GM19239 (cell line): ENCODE measurements at places on chromosomes 5 and 9.
A peak's percentile ranks its signal among the peaks of the same experiment; 100 is the strongest.

GRCh38 chr9:69180670-69181069 lies 6.6 kb downstream of the TJP2 start:
- DNase-seq, result no peak

DNA sequence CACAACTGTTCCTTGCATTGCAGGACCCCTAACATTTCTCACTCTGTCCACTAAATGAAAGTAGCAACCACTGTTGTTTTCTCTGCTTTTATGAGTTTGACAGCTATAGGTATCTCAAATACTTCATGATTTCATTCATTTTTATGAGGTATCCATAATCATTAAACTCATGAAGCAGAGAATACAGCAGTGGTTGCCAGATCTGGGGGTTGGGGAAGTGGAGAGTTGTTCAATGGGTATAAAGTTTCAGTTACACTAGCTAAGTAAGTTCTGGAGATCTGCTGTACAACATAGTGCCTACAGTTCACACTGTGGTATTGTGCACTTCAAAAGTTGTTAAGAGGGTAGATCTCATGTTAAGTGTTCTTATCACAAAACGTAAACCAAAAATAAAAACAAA lies 23.4 kb upstream of the CAMK4 start:
- DNase-seq, result no peak

DNA sequence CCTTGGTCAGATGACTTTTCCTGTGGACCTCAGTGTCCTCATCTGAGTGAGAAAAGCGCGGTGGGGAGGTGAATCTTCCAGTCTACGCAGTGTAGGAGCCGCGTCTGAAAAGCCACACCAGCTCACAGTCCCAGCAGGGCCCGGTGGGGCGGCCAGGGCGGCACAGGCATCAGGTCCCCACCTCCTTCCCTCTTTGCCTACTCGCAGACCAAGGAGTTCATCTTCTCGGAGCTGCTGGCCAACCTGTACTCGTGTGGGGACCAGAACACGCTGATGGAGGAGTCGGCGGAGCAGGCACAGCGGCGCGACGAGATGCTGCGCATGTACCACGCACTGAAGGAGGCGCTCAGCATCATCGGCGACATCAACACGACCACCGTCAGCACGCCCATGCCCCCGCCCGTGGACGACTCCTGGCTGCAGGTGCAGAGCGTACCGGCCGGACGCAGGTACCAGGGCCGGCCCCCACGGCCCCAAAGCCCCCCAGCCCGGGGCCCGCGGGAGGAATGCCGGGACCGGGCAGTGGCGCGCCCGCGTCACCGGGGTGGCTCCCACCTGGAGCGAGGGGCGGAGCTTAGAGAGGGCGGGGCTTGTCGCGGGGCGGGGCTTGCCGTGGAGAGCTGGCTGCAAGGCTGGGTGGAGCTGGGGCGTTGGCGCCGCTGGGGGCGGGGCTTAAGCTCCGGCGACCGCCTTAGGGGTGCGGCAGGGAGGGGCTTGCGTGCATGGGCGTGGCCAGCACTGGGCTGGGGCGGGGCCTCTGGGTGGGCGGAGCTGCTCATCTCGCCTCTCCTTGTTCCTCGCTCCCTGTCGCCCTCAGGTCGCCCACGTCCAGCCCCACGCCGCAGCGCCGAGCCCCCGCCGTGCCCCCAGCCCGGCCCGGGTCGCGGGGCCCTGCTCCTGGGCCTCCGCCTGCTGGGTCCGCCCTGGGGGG lies 25.6 kb downstream of the GOLGA2 start:
- peak; percentile 95 for DNase-seq

- no peak for DNase-seq
Measured at GRCh38 chr5:135156715-135157404, 122.8 kb upstream of the PITX1 start.

DNA sequence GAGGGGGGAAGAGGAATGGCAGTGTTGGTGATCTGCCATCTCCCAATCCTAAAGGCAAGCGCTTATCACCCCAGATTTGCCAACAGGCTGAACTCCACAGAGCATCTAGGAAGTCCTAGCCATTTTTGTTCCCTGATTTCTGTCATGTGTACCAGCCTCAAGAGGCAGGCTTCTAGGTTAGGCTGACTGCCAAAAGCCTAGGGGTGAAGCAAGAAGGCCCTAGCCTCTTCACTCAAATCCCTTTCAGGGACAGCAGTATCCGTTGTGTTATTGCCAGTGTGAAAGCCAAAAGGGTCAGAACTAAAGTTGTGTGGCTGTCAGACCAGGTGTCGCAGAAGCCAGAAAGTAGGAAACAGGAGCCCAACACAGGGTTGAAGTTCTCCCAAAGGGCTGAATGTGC lies 14.7 kb downstream of the IGIP start:
- DNase-seq, result no peak
